ENCODE measurements at places on chromosomes 2 and 18.

DNA sequence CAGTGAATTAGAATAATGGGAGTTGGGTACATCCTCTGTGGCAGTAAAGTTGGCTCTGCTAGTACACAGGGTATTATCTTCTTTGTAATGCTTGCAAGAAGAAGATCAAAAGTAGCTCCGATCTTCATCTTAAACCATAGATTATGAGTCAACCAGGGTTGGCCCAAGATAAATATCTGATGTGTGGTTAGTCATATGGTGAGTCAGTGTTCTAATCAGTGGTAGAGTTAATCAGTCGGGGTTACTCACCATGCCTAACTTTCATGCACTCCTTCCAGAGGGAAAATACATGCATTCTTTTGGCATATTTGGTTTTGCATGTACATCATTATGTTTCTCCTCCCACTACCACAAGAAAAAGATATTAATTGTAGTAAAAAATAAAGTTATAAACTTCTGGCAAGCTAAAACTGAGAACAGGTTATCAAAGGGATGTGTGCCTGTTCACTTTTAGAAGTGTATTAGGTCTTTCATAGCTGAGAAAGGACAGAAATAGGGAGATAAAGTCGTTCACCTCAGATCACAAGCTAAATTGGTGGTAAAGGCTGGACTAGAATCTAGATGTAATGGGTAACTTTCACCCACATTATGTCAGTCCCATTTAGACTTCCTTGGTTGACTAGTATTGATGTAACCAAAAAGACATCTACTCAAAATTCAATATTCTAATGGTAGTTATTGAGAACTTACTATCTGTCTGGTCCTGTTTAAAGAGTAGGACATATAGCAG, 684.4 kb downstream of the IRS1 start:
- no peak for DNase-seq

DNA sequence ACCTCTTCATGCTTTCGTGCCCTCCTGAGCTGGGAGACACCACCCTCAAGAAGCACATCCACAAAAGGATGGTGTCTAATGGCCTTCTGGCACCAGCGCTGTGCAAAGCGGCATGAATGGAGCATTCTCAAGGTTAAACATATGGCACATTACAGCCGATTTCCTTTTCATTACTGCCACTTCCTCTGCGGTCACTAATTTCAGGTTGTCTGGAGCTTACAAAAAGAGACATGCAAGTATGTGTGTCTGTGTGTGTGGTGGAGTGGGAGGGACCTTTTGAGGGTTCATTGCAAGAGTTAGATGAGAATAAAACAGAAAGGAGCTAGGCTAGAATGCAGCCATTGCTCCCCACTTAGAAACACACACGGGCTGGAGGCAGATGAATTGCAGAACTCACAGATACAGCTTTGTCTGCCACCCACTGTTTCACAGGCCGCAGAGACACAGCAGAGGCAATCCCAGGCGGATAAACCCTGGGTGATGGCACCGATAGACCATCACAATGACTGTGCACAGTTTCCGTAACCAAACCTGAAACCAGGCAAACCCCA, 76.0 kb downstream of the TGIF1 start:
- peak; percentile 7 for DNase-seq

DNA sequence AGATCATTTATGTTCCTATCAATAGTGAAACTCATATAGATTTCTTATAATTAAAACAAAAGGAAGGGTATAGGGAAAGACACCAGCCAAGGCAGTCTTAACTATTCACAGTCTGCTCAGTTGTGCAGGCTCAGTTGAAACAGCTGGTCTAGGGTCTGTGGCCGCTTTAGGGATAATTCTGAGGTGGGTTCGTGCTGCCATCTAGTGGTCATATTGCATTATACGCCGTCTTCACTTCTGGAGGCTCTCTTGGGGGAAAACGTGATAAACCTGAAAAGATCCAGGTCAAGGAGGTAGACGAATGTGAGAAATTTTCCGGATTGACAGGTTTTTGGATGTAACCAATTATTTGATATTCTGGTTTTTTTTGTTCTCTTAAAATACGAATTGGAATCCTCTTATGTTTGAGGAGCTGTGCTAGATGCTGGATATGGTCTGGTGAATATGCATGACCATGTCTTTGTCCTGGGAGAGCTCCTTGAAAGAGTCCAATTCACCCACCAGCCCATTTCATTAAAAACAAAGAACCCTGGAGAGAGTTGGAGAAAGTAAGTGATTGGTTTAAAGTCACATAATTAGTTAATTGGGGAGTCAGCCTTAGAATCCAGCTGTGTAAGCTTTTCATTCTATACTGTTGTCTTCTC, 492.4 kb downstream of the PLCL1 start:
- peak; percentile 56 for DNase-seq

- DNase-seq, result no peak
Measured at GRCh38 chr18:11487390-11487789, 122.0 kb upstream of the SLC35G4 start.

DNA sequence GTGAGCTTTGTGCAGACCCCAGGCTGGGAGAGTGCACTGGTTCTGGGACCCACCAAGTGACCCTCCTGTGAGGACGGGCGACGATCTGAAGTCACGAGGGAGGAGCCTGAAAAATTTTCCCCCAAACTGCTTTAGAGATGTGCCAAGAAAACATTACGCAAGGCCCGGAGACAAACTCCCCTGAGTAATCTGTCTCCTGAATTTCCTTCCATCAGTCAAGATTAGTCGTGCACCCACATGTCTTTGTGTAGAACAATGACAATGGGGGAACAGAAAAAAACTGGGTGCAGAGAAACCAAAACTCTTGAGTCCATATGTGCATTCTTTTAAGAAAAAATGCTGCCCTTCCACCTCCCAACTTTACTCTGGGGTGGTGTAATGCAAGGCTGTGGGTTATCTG, 12.6 kb upstream of the NCK2 start:
- no peak for DNase-seq

- DNase-seq, result no peak
Measured at GRCh38 chr2:31228717-31229116, 5.2 kb upstream of the EHD3 start.

DNA sequence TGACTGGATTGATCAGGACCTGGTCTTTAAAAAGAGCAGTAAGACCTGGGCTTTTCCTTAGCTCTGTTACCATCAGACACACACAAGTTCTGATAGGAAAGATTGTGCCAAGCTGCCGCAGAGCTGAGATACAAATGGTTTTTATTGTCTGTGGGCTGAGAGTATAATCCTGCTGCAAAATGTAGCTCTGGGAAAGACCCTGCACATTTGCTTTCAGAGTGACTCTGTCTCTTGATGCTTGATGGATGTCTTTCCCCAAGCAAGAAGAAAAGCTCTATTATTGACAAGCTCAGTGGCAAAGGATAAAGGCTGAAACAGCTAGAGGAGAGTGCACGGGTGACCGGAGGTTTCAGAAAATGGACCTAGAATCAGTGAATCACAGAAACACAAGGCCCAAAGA, 95.3 kb upstream of the PARD3B start:
- DNase-seq, result peak; percentile 4

- DNase-seq, result no peak
Measured at GRCh38 chr2:437756-438393, 150.0 kb upstream of the ALKAL2 start.

- DNase-seq, result peak; percentile 80
Measured at GRCh38 chr2:26184555-26185303, 11.8 kb downstream of the GAREM2 start.

DNA sequence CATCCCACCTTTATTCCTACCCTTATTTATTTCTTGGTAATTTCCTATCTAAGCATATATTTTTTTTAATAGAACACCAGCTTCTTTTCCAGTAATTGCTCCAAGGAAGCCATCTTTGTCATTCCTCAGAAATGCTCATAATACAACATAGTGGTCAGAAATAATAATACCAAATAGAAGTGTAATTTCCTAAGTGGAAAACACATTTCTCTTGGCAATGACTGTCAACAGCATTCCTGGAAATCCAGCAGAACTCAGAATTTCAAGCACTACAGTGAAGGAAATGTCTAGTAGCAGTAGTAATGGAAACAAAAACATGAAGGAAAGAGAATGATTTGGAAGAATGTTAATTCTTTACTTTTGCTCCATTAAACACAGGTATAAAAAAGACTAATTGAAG, 56.6 kb downstream of the GDF7 start:
- DNase-seq, result no peak

- DNase-seq, result peak; percentile 11
Measured at GRCh38 chr18:74342416-74343043, 26.9 kb downstream of the C18orf63 start.

GRCh38 chr18:36663312-36663711, 165.5 kb downstream of the TPGS2 start:
- DNase-seq, result no peak

DNA sequence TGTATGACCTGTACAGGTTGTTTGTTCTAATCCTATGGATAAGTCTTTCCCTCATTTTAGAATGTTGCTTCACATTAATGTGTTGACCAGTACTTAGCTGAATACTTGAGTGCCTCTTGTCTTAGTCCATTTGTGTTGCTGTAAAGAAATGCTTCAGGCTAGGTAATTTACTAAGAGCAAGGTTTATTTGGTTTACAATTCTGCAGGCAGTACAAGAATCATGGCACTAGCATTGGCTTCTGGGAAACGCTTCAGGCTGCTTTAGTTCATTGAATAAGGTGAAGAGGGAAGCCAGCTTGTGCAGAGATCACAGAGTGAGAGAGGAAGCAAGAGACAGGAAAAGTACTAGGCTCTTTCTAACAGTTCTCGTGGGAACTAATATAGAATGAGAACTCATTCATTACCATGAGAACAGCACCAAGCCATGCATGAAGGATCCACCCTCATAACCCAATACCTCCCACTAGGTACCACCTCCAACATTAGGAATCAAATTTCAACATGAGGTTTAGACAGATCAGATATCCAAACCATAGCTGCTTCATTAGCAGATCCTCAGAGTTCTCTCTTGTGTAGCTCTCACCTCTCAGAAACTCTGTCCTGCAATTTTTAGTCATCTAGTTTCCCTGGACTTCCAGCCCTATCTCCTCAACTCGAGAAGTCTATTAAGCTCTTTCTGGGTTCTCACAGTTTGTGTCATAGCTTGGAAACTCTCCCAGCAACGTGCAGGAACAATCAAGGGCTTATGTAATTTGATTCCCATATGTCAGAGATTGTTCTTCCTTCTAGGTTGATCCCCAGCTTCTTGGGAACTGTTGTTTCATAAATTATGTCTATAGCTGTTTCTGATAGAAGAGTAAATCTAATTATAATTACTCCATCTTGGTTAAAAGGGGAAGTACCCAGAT, 2082.3 kb upstream of the CELF4 start:
- DNase-seq, result no peak

- no peak for DNase-seq
Measured at GRCh38 chr2:172329416-172329773, 98.0 kb upstream of the ITGA6 start.

DNA sequence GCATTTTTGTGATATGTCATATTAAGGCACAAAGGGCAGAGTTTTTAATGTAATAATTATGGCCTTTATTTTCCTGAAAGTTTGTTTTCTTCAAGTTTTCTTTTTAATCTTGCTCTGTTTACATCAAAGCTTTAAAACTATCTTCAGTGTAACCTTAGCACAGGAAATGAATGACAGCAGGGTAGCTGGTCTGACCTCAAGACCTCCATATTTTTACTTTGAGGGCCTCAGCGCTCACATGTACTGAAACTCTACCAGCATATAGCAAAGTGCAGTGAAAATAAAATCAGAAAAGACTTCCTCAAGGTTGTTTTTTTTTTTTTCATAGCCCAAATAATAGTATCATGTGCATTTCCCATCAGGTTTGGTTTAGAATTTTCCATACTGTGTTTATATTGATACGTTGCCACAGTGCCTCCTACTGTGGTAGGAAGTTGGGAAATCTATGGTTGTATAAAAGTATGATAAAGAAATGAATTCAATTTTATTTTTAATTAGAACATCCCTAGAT, 163.4 kb downstream of the UBE2E3 start:
- no peak for DNase-seq

DNA sequence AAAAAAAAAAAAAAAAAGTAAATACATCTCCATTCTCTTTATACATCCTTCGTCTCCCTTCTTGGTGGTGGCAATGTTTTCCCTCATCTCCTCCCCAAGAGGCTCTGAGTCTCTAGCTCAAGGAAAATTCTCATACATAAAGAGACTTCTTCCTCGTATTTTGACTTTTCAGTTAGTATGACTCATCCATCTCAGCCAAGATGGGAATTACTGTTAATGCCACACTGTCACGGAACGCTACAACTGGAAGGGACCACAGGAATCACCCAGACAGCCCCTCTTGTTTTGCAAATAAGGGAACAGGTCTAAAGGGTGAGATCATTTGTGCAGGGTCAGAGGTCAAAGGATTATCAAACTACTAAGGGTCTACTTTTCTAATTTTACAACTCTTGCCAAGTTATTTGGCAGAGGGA, 19.5 kb downstream of the NFE2L2 start:
- DNase-seq, result no peak

DNA sequence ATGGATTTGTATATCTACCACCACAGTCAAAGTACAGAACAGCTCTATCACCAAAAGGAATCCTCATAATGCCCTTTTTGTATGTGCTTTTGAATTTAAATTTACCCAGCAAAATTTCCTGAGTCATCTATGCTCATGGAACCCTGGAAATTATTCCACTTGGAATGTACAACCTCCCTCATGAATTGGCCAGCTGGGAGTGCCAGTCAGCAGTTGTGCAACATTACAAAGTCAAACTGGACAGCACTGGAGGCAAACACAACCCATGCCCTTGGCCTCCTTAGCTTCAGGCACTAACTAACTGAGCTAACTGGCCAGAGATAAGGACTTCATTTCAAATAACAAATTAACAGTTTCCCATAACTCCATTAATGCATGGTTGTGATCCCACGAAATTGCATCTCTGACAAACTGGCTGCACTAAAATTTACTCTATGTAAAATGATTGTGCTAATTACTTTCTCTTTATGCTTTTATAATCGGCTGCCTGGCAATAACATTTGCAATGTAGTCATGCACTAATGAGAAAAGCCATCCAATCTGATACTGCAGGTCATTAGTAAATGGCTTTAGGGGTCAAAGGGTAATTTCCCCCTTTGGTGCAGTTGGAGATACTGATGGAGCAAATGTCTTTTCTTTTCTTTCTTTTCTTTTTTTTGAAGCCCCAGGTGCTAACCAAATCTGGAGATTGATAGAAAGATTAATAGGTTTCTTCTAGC, 270.5 kb downstream of the ACTR3 start:
- DNase-seq, result no peak

- no peak for DNase-seq
Measured at GRCh38 chr2:239852272-239852671, 172.9 kb downstream of the NDUFA10 start.

All from neural crest cell (in vitro differentiated cells).